ENCODE measurements at places on chromosomes 11 and 22.

DNA sequence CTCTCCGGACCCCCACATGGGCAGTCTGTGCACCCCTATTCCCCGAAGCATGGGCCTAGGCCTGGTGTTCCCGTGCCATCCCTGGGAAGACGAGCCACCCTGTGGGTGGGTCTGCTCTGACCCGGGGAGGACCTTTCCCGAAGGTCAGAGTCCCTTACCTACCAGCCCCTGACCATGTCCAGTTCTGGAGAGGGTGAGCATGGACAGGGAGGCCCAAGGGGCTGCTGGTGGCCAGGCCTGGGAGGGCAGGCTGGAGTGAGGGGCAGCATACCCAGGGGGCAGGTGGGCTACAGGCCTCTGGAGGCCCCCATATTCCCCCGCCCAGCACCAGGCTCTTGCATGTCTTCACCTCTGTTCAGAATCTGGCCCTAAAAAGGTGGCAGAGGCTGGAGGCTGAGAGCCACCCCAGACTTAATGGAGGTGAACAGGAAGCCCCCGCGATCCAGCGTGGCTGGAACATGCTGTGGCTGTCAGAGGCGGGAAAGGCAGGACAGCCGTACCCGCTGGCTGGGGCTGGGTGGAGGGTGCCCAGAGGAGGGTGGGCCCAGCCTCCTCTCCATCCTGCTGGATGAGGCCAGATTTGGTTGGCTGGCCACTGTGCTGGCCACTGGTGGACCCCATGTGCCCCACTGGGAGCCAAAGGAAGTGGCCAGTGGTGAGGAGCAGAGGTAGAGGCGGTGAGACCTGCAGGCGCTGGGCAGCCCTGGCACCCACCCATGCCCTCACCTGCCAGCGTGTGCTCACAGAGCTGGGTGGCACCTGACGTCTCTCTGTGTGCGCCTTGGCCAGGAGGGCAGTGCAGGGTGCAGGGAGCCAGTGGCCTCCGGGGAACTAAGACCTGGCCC is 11.2 kb upstream of the SYT8 start:
- DNase-seq, result no peak

GRCh38 chr22:26890870-26891269 is 233.5 kb downstream of the MIAT start:
- no peak for DNase-seq

GRCh38 chr11:120660024-120660565 is 148.5 kb downstream of the GRIK4 start:
- DNase-seq, result peak; percentile 89

- DNase-seq, result no peak
Observed at GRCh38 chr11:33405834-33406602, 148.8 kb downstream of the HIPK3 start.

- peak; percentile 93 for DNase-seq
Observed at GRCh38 chr22:50148991-50149721, 21.4 kb upstream of the PANX2 start.

DNA sequence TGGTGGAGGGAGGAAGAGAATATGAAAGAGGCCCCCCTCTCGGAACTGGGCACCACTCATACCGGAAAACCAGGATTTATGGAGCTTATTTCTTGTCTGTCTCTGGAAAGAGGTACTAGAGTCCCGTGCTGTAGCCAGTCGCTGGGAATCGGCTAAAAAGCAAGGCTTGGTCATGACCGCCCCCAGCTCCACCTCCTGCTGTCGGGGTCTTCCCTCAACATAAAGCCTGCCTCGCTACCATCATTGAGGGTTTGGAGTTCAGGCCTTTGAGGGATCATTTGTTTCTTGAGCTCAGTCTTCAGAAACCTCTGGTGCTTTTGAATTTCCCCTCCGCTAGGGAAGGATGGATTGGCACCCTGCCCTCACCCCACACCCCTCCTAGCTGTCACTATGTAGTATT is 97.1 kb downstream of the TSPAN18 start:
- peak; percentile 33 for DNase-seq

GRCh38 chr11:693887-694562 is 997 bp downstream of the DEAF1 start:
- no peak for DNase-seq

DNA sequence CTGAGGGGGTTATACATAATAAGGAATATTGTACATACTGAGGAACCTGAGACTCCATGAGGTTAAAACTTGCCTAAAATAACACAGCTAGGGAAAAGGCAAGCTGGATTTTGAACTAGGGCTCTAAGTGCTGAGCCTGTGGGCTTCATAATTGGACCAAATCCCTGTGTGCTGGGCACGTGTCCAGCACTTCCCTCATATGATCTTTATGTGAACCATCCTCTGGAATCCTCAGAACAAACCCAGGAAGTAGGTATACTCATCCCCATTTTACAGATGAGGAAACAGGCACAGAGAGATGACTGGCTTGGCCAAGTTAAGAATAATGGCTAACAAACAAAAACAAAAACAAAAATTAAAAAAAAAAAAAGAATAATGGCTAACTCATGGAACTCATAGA is 14.9 kb downstream of the RTN4RL2 start:
- no peak for DNase-seq

DNA sequence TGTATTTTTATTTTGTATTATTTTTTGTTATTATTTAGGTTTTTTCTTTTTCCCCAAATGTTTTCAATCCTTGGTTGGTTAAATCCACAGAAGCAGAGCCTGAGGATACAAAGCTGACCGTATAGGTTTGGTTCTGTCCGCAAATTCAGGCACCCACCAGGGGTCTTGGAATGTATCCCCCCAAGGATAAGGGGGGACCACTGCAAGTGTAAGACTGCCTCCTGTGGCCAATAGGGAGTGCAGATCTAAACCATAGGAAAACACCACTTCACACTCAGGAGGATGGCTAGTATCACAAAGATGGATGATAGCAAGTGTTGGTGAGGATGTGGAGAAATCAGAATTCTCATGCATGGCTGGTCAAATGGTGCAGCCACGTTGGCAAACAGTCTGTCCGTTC is 20.0 kb downstream of the CPT1A start:
- DNase-seq, result peak; percentile 52

DNA sequence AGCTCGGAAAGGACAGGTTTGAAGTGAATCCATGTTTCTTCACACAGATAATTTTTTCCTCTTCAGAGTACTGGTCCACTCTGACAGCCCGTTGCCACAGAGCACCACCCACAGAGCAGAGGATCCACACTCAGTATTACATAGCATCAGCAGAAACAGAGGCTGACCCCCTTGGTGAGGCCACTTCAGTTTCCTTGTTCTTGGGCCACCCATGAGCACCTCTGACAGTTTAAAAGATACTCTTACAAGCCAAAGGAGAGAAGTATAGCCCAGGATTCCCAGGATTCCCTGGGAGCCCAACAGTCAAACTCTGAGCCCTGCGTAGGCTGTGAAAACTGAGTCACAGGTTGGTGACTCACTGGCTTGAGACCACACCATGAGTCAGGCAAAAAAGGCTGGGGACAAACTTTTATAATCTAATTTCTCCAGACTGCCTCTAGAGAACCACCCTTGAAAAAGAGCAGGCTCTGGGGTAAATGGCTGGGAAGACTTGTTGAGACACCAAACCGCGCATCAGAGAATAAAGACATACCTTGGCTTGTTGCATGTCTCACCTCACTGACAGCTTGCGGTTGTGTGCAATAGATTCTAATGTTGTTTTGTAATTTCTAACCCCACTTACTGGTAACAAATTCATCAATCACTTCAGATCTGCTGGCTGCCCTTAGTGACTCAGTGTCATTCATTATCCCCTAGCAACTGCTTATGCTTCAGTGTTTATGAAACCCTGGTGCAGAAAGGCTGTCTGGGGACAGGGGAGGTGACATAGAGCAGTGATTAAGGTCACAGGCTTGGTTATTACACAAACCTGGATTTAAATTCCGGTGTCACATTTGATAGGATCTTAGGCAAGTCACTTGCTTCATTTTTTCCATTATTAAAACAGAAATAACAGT is 56.9 kb upstream of the PRSS23 start:
- DNase-seq, result no peak

DNA sequence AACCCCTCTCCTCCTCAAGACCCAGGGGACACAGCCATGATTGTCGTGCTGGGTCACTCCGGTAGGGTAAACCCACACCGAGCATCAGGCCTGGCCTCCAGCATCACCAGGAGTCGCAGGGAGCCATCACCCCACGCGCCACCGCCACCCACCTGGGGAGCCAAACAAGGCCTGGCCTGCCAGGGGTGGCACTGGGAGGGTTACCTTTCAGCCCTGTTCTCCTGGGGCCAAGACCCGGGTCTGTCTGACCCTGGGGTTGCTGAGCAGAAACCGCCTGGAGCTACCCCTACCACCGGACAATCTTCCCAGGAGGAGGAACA is 39.3 kb upstream of the NNMT start:
- no peak for DNase-seq

- DNase-seq, result peak; percentile 99
Observed at GRCh38 chr22:23913661-23914353, 19.6 kb downstream of the MIF start.
